ENCODE measurements at places on chromosomes 4 and X.

GRCh38 chrX:7170898-7171297, 22.9 kb upstream of the PUDP start:
- peak; percentile 44 for DNase-seq

DNA sequence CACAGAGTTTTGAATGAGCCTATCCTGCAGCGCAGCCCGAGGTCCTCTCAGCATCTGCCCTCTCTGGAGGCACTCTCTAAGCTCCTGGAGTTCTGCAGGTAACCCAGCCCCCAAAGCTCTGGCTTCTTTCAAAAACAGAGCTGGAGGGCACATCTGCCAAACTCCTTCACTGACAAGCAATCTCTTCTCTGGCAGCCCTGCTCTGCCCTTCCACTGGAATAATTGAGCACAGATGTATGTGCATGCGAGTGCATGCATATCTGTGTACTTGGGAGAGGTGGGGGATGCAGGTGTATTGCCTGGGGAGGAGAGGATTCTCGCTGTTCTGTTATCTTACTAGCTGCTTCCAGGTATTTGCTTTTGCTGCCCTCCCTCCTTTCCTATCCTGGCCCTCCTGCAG, 22.2 kb upstream of the PLP1 start:
- DNase-seq, result no peak

DNA sequence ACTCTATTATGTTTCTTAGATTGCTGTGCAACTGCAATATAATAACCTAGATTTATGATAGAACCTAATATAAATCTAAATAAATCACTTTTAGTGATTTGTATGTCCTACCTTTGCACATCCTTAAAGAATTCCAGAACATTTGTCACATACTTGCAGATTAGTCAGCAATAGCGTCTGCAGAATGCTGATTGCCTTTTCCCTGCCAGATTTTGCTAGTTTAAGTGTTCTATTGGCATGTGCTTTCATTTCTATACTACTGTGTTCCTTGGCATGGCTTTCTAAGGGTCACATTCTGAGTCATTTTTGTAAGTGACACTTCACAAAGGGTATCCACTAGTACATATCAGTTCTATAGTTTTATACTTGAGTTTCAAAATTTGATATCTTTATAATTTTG, 303.1 kb upstream of the GIMD1 start:
- DNase-seq, result no peak

DNA sequence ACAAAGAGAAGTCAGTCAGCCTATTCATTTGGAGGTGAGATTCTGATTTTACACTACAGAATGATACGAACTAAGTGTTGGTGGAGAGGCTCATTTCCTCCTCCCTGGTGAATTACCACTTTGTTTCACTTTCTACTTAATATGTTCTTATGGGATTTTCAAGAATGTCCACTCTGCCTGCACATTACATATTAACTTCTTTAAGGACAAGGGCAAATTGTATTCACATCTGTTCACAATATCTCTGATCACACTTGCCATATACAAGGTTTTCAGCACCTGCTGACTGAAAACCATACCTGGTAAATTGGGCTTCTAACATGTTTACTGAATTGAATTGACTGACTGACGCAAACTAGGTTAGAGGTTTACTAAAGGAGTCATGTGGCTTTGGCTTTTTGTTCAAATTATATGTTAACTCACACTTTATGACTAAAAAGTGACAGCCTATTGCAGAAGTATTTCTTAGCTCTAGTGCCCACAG, 188.4 kb upstream of the MBNL3 start:
- no peak for DNase-seq

DNA sequence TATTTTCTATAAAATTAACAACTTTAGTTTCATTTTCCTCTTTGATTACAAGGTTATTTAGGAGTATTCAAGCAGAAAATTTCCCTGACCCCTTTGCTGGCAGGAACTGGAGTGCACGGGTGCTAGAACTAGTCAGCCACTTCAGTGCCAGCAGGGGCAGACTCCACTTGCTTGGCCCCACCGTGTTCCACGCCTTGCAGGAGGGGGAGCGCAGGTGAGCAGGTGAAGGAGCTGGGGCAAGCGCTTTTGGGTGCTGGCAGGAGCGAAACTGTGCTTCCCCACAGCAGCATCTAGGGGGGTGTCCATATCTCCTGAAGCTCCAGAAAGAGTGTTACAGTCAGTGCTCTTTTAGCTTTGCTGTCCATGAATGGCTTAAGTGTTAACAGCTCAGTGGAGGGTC, 45.5 kb downstream of the MID2 start:
- DNase-seq, result no peak

- DNase-seq, result no peak
Measured at GRCh38 chrX:32525234-32525633, 686.1 kb downstream of the DMD start.

- DNase-seq, result no peak
Measured at GRCh38 chrX:78886550-78886949, 58.6 kb upstream of the P2RY10 start.

DNA sequence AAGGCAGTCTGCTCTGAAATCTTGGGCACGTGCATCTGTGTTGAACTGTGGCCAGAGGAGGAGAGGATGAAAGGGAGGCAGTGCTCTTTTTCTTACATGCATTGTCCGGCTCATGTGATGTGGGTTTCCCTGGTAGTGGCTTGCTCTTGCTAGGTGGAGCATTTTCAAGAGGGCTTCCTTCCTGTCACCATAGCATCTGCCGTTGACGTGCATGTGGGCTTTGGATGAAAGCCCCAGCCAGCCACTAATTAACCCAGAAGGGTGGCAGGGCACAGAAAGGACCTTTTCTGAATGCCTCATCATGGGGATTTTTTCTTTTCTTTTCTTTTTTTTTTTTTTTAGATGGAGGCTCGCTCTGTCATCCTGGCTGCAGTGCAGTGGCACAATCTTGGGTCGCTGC, 121.3 kb downstream of the GPR143 start:
- peak; percentile 38 for DNase-seq

GRCh38 chr4:10584042-10584441, 100.5 kb downstream of the CLNK start:
- no peak for DNase-seq

- DNase-seq, result no peak
Measured at GRCh38 chr4:29046781-29047180, 1673.4 kb upstream of the PCDH7 start.

- no peak for DNase-seq
Measured at GRCh38 chrX:53323196-53323595, 41.8 kb upstream of the IQSEC2 start.

DNA sequence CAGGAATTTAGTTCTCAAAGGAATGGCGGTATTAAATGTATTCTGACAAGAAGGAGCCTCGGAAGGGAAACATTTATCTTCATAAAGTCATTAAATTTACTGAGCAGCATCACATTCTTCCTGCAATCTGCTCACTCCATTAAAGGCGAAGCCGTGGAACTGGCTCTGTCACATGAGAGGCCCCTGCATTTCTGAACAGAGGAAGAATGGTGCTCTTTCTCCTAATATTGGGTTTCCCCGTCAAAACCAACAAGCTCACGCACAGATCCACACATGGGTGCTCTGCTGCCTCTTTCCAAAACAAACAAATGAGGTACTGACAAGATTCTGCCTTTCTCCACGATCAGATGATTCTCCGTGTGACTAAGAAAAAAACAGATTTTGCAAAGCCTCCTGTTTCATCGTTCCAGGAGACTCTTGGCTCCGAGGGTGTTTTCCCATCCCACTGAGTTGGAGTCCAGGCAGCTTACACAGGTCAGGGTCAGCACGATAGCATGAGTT, 191.2 kb downstream of the IDS start:
- no peak for DNase-seq

Measured in activated CD8-positive, alpha-beta memory T cell treated with anti-CD3 and anti-CD28 coated beads, Interleukin-2, amount 50 U/mL, for 4 hours (primary cell).